Cerebellum (tissue), 4 donors: ENCODE measurements at places on chromosomes 7 and 10. TPM values are rescaled to one million over a fixed set of nuclear protein-coding genes. Genes with fewer than 3 reads are reported as not detected.
A peak's percentile ranks its signal among the peaks of the same experiment; 100 is the strongest.

The ACHE gene
- 14.4 TPM for total RNA-seq

The MMP21 gene
- total RNA-seq, result 0.09 TPM

- no peak for DNase-seq
Measured at GRCh38 chr10:34710391-34710751, 104.7 kb downstream of the PARD3 start.

GRCh38 chr7:158077151-158077840 lies 510.3 kb downstream of the PTPRN2 start:
- no peak for DNase-seq

DNA sequence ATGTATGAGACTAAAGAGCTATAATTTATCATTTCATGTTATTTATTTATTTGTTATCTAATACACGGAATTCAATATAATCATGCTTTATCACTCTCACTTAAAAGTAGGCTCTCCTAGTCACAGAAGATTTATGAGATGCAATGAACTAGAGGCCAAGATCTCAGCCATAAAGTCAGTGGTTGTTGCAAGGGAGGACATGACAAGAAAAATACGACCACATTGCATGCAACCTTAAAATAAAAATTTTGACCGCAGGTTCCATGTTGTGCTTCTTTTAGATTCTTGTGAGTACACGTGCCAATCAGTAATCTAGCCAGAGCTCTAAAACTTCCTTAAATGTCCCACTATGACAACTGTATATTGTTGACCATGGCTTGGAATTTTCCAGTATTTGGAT lies 75.9 kb upstream of the SP8 start:
- no peak for DNase-seq

DNA sequence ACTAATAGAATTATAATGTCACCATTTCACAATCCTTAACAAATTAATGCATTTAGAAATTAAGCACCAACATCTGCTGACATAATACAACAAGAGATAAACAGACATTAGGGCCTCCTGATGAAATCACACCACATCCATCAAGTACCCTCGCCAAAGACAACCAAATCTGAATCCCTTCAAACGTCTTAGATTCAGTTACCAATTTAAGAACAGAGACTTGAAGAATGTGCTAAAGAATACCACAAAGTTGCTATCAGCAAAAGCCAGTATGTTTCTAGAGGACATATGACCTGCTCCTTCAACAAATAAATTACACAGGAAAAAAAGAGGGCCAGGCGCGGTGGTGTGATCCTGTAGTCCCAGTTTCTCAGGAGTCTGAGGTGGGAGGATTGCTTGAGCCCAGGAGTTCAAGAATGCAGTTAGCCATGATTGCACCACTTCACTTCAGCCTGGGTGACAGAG lies 144.5 kb downstream of the REEP3 start:
- no peak for DNase-seq

The C1QL3 gene
- total RNA-seq, result 5.2 TPM

The STEAP1 gene
- 2.2 TPM for total RNA-seq

GRCh38 chr7:128019288-128019687 lies 11.9 kb downstream of the LRRC4 start:
- DNase-seq, result no peak

DNA sequence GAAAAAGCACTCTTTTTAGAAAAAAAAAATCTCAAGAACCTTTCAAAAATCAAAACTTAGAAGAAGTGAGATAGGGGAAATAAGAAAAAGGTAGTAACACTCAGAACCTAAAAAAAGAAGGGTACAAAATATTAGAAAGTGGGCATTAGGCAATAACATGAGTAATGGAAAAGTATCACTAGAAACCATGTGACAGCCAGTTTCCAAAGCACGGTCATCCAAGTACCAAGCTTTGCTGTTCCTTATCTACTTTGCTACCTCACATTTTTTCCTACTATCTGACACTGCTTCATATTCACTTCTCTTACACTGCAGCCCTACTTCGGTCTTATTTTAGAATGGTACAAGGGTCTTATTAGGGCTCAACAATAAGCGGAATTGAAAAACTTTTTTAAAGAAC lies 30.3 kb downstream of the IMMP2L start:
- no peak for DNase-seq

The CPA4 gene
- total RNA-seq, result 1.00 TPM

DNA sequence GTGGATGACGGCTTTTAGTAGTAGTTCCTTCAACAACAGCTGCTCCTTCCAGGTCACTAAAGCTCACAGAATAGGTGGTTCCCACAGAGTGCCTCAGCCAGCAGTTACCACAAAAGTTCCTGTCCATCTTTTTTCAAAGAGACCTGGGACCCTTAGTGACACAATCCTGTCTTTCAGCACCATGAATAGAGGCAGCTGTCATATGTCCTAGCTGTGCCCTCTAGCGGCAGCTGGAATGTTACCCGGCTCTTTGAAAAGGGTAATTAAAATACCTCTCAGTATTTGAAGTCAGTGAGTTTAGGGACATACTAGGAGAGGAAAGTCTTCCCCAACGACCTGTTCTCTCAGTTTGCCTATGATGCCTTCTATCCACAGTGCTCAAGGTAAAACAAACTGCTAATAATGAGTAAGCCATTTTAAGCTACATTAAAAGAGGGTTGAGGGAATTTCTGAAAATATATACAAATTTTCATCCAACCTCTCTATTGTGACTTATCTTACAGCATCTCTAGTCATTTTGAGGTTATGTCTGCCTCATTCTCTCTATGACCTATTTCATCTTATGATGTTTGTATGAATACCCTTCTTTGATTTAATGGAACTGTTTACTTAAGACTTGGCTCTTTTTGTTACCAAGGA lies 290.8 kb downstream of the NXPH1 start:
- DNase-seq, result peak; percentile 1

DNA sequence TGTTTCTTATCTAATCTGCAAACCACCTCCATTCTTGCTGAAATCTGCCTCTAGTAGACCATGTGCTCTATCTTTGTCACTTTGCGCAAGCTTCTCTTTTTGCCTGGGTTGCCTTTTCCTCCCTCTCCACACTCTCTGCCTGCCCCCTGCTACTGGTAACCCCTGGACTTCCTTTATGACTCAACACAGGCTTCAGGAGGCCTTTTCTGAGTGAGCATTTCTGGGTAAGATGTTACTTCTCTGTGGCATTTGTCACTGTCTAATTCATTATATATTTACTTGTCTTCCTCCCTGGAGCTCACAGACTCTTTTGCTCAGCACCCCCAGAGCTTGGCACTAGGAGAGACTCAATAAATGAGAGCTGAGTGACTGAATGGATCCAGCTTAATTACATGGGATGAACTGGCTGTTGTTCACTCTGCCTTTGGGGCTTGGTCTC lies 8.4 kb downstream of the GOLGA7B start:
- no peak for DNase-seq

The SFTPA1 gene
- 4.4 TPM for total RNA-seq

DNA sequence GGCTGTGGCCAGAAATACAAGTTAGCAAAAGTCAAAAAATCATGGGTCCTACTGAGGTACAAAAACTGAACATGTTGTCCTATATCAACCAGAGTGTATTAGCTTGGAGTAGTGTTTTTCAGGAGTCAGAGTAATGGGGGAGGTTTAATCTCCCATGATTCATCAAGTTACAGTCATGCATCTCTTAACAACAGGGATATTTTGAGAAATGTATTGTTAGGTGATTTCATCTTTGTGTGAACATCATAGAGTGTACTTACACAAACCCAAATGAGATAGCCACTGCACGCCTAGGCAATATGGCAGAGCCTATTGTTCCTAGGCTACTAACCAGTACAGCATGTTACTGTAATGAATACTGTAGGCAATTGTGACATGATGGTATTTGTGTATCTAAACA lies 14.9 kb upstream of the TES start:
- DNase-seq, result no peak

DNA sequence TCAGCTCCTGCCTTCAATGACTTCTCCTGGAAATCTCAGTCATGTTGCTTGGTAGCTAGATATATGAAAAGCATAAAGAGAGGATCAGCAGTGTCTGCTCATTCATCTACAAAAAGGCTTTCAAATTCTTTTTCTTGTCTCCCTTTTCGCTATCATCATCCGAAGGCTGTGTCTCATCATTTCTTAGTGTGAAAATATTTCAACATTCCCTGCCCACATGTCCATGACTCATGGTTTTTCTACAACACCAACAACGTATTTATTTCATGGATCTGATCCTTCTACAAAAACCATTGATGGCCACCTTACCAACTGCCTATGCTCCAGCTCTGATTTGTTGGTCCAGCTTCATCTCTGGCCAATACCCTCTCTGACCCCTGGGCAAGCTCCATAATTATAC lies 472.5 kb upstream of the GHITM start:
- DNase-seq, result no peak

GRCh38 chr10:87739703-87740102 lies 78.3 kb downstream of the ATAD1 start:
- DNase-seq, result no peak

GRCh38 chr7:77450054-77450453 lies 33.9 kb upstream of the GSAP start:
- DNase-seq, result no peak

- no peak for DNase-seq
Measured at GRCh38 chr10:30189238-30189580, 129.8 kb upstream of the JCAD start.

GRCh38 chr7:34191162-34191561 lies 285.8 kb downstream of the BMPER start:
- DNase-seq, result no peak

GRCh38 chr7:41104631-41105030 lies 598.3 kb downstream of the INHBA start:
- no peak for DNase-seq

The SLC13A1 gene
- total RNA-seq, result not detected

The TFPI2 gene
- total RNA-seq, result 1.4 TPM

DNA sequence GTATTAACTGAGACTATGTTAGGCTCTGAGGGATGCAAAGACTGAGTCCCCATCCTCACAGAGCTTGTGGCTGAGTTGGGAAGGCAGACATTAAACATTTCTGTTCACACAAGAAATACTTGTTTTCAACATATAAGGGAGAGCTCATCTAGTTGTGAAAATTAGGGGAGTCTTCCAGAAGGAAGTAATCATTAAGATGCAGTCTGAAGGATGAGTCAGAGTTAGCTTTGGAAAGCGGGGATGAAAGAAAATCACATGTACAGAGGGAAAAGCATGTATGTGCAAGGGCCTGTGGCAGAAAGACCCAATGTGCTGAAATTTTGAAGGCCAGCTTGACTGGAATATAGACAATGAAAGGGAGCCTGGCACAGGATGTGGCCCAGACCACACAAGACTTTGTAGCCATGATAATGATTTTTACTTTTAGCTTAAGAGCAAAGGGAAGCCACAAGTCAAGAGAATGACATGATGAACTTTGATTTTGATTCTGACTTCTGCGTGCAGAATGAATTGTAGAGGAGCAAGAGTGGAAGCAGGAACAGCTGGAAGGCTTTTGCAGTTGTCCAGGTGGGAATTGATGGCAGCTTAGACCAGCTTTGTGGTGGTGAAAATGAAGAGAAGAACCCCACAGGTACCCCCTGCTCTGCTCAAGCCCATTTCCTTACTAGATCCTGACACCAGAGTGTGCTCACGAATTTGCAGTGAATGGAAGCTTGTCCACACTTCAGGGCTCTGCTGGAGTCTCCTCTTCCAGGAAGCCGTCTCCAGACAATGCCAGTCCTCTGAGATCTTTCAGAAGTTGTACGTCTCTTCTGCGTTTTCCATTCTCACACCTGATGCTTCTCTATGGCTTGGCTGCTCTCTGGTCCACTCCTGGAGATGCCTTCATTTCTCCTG lies 115.6 kb downstream of the ATXN7L1 start:
- DNase-seq, result no peak

GRCh38 chr10:98236862-98237261 lies 31.1 kb downstream of the LOXL4 start:
- no peak for DNase-seq

The NAT16 gene
- 2.1 TPM for total RNA-seq

DNA sequence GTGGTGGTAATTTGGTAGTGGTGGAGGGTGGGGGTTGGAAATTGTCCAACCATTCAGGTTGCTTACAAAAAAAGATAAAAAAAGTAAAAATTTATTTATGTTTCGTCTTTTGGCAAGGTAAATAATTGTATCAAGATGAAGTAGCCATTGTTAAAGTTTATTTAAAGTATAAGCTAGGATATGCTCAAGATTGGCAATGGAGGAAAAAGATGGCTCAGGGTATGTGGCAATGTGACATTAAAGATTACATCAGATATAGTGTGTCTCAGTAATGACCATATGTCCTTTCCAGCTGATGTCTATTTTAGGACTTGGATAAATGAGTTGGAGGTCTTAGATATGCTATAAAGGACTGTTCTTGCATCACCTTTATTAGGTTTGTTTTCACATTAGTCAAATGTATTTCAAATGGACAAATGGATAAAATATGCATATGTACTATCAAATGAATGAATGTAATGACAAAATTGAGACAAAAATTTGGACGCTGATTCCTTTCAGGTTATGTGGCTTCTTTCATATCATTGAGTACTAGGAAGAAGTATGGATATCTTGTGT lies 60.9 kb downstream of the ST7 start:
- DNase-seq, result no peak

The SCIN gene
- total RNA-seq, result 2.5 TPM

The CYREN gene
- total RNA-seq, result 16.2 TPM

The ATP6V0A4 gene
- 1.8 TPM for total RNA-seq

- DNase-seq, result no peak
Measured at GRCh38 chr10:93199191-93199751, 125.6 kb downstream of the CYP26A1 start.

- no peak for DNase-seq
Measured at GRCh38 chr10:49761201-49761788, 828 bp downstream of the OGDHL start.
